ENCODE measurements at places on chromosomes 6 and 20.

GRCh38 chr20:58069207-58069606 is 159.2 kb downstream of the ANKRD60 start:
- DNase-seq = no peak

GRCh38 chr6:20265842-20266241 is 53.6 kb upstream of the MBOAT1 start:
- no peak for DNase-seq

DNA sequence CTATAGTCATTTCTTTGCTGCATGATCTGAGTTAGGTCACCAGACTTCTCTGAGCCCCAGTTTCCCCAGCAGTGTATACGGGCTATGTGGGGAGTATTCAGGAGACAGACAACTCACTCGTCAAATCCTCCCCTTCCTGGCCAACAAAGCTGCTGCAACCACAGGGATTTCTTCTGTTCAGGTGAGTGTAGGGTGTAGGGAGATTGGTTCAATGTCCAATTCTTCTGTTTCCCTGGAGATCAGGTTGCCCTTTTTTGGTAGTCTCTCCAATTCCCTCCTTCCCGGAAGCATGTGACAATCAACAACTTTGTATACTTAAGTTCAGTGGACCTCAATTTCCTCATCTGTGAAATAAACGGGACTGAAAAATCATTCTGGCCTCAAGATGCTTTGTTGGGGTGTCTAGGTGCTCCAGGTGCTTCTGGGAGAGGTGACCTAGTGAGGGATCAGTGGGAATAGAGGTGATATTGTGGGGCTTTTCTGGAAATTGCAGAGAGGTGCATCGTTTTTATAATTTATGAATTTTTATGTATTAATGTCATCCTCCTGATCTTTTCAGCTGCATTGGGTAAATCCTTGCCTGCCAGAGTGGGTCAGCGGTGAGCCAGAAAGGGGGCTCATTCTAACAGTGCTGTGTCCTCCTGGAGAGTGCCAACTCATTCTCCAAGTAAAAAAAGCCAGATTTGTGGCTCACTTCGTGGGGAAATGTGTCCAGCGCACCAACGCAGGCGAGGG is 594 bp upstream of the CDKN1A start:
- no peak for DNase-seq

GRCh38 chr6:85416049-85416448 is 33.8 kb upstream of the NT5E start:
- no peak for DNase-seq

DNA sequence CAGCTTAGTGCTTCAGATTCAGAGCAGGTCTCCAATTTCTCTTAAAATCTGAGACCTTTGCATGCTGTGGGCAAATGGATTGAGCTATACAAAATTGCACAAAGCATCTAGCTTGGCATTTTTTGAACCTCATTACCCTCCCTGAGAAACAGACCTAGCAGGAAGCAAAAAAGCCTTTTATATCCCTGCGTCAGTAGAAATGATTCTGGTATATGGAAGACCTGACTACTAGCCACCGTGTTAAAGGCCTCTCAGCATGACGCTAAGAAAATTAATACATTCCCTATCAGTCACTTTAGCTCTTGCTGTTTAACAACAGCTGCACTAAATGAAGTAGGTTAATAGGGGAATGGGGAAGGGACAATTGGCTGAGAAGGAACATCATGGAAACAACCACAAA is 110.7 kb upstream of the SMLR1 start:
- no peak for DNase-seq

DNA sequence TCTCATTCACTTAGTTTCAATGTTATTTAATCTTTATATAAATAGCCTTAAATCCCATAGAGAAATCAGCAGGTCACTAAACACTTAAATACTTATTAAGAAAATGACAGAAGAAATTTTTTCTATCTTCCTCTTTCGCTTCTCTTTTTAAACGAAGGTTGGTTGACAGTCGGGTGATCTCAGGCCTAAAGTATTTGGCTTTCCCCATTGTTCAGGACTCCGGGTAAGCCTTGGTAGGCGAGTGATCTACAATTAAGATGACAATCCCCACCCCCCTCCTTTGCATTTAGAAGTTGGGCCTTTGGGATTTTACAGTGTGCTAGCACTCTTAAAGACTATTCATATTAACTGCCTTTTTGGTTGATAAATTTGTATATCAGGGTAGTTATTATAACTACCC is 19.7 kb upstream of the UTRN start:
- DNase-seq = no peak

DNA sequence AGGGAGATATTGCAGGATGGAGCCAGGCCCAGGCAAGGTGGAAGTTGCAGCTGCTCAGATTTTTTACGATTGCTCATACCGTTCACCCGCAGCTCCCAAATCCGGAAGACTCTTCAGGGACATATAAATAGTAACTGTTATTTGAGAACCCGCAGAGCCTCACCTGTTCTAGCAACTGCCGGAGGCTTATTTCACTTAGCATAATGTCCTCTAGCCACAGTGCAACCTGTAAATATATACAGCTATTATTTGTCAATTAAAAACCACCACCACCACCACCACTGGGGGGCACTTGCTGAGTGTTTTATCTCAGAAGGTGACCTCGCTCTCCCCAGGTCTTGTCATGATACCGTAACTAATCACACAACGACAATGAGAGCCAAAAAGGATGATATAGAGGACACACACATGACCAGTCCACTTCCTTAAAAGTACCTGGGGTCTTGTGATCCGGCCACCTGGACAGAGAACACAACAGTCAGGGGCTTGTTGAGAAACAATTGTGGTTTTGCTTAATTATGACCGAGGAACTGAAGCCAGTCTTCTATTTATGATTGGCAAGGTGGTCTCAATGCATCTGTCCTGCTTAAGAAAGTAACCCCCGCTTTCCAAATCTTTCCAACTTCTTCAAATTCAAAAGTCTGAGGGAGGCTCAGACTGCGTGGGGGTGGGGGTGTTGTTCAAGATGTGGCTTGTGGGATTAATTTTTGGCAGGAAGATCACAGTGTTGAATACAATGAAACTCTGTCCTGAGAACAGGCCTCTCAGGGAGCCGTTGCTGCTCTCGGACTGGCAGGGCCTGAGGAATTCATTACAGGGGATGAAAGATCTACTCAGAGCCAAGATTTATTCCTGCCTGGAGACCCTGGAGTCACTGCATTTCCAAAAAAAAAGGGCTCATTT is 107.7 kb upstream of the PRND start:
- peak; percentile 80 for DNase-seq

GRCh38 chr6:119957195-119957594 is 607.6 kb upstream of the MAN1A1 start:
- DNase-seq = no peak

Measured in hematopoietic multipotent progenitor cell treated with erythropoietin and hydrocortisone succinate and interleukin-3 and kit ligand, for 8 days (in vitro differentiated cells).